ENCODE measurements at places on chromosomes 3 and 15.

DNA sequence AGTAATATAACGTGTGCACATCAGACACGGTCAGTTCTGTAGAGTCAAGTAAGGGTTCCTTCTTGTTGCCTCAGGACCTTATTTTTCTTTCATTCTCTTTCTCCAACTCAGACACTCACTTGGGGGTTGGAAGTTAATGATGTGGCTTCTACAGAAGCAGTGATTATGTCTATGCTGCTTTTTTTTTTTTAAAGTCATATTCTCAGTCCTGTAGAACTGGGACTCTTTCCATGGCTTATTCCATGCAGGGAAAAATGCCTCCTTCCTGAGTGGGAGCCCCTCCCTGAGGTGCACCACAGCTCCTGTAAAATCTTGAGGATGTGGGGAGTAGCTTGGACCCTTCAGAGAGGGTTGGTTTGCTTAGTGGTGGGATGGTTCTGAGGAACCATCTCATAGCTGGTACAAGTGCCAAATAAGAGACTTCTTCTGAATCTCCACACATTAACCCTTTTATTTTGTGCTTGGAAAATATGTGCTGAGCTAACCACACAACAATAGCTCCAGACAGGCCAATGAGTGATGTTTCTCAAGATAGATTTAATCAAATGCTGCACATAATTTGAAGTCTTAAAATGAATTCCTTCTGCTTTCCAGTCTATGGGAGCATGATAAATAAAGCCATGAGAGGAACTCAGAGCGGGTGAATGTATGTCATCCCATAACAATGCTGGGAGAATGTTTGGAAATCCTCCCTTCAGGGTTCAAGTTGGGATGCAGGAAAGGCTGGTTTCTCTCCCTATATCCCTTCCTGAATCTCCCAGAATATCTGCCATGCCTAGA lies 23.3 kb upstream of the FSTL1 start:
- DNase-seq: no peak

GRCh38 chr3:9779075-9779593 lies 9.4 kb upstream of the CAMK1 start:
- no peak for DNase-seq

- no peak for DNase-seq
Observed at GRCh38 chr3:119817071-119817470, 35.2 kb downstream of the NR1I2 start.

GRCh38 chr3:186653080-186653707 lies 12.6 kb upstream of the HRG start:
- DNase-seq: peak; percentile 20

- no peak for DNase-seq
Observed at GRCh38 chr3:134333522-134334181, 40.6 kb downstream of the AMOTL2 start.

GRCh38 chr3:10917176-10917575 lies 75.4 kb upstream of the SLC6A1 start:
- no peak for DNase-seq

GRCh38 chr3:114089675-114090074 lies 33.1 kb downstream of the QTRT2 start:
- no peak for DNase-seq

DNA sequence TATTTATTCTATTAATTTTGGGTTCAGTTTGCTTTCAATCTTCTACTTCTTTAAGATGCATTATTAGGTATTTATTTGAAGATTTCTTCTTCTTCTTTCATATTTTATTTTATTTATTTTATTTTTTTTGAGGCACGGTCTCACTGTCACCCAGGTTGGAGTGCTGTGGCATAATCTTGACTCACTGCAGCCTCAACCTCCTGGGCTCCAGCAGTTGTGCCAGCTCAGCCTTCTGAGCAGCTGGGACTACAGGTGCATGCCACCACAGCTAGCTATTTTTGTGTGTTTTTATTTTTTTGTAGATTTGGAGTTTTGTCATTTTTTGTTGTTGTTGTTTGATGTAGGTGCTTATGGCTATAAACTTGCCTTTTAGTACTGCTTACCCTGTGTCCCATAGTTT lies 543.2 kb upstream of the SGO1 start:
- DNase-seq: no peak

DNA sequence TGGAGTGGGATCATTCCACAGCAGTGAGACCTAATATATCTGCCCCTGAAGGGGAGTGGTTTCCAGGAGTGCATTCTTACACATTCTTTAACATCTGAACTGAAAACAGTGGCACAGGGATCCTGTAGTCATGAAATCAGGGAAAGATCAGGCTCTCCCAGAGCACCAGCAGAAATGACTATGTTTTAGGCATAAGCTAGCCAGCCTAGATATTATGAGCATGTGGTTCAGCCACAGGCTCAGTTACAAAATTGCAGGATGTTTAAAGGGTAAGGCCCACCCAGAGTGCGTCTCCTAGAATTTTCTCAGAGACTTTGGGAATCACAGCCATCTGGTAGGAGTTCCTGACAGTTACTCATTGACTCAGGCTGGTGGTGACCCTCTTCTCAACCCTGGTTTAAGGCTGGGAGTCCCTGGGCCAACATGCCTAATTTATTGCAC lies 20.9 kb downstream of the FSTL1 start:
- no peak for DNase-seq

- DNase-seq: no peak
Observed at GRCh38 chr3:112346491-112347122, 13.7 kb downstream of the CD200 start.

- peak; percentile 4 for DNase-seq
Observed at GRCh38 chr3:189563853-189564563, 67.2 kb upstream of the TP63 start.

DNA sequence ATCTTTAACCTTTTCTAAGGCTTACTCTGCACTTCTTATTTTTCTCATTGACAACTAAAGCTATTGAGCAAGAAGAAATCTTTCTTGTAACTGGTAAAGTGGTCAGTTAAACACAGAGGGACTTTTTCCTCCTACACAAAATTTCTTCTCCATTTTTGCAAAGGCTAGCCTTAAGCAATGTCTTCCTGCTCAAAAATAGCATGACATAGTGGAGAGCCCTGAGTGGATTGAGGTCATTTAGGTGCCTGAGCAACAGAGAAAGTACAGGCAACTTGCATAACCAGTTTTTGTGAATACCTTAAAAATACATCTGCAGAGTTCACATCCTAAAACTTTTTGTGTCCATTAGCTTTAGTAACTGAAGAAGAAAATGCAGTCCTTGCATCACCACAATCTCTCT lies 144.7 kb upstream of the TTC14 start:
- DNase-seq: no peak

- no peak for DNase-seq
Observed at GRCh38 chr3:29758434-29759322, 477.8 kb downstream of the RBMS3 start.
